CD4-positive, alpha-beta T cell treated with Interleukin-1 beta for 1 hour (primary cell): ENCODE measurements at places on chromosomes 7 and 10.

- DNase-seq, result no peak
Observed at GRCh38 chr7:99594948-99595745, 2.9 kb upstream of the TMEM225B start.

DNA sequence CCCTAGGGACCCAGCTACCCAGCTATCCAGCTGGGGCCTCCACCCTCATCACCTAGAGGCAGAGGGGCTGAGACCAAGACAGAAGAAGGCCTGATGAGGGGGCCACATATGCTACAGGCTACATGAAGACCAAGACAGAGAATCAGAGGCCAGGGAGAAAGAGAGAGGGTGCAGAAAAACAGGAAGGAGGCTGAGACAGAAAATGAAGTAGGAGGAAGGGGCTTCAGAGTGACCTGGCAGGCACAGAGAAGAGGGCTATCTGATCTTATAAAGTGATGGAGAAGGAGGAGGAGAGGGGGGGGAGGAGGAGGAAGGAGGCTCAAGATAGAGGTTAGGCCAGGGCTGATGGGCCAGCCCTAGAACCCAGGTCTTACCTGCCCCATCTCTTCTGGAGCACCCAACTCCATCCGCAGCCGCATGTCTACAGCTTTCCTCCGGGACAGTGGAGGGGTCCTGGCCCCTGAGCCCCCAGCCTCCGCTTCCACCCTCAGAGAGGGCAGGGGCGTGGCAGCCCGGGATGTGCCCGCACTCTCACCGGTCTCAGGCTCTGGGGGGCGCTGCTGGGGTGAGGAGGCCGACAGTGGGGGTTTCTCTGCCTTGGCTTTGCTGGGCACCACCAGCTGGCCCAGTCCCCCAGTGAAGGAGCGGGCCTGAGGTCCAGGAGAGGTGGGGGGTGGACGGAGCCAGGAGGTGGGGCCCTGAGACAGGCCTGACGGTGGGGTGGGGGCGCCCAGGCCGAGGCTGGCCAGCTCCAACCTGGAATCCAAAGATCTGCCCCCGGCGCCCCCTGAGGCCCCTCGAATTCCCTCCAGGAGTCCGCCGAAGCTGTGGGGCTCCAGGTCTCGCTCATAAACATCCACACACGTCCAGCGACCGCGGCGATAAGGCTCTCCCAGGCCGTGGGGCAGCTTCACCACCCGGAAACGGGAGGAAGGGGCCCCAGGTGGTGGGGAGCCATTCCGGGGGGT lies 1.8 kb downstream of the TSC22D4 start:
- peak; percentile 23 for DNase-seq

GRCh38 chr7:64192775-64193174 lies 14.2 kb upstream of the ZNF735 start:
- DNase-seq, result no peak

- no peak for DNase-seq
Observed at GRCh38 chr7:370259-370625, 80.3 kb downstream of the FOXL3 start.

- no peak for DNase-seq
Observed at GRCh38 chr7:38700116-38700515, 68.9 kb upstream of the AMPH start.
